Stimulated activated CD8-positive, alpha-beta memory T cell treated with anti-CD3 and anti-CD28 coated beads, Interleukin-15, amount 100 ng/mL, for 24 hours (primary cell): ENCODE measurements at places on chromosomes 7 and 10.

DNA sequence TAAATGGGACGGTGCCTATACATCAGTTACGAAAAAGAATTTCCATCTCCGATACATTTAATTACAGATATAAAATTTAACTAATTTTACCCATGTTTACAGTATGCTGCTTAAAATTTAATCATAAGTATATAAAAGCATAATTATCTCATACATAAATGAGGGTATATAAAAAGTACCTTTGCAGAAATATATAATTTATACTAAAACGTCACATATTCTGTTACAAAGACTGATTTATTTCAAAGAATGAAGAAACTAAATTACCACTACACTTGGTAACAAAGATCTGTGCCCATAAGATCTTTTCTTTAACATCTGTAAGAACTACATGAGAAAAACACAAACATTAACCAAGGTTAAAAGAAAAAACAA, 2.8 kb downstream of the DOCK4 start:
- no peak for DNase-seq

DNA sequence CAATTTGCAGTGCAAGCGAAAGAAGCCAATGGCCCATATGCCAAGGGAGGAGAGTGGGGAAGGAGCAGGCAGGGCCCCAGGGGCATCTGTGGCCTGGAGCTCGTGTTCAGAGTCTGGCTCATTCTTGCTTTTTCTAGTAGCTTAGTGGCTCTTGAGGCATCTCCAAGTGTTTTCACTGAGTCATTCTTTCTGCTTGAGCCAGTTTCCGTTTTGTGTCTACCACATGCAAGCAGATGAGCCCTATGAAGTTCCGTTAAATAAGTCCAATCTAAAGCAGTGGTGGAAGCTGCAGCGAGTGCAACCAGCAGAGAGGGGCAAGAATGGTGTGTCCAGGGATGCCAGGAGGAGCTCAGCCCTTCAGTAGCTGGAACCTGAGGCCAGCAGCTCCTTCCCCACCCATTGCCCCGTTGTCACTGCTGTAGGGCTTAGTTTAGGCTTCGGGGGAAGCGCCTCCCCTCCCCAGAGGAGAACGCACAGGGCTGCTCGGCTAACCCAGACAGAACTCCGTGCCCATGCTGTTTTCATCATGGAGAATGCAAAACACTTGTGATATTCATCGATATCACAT, 57.4 kb upstream of the EBF3 start:
- DNase-seq = no peak

GRCh38 chr7:112079673-112080072, 126.5 kb downstream of the DOCK4 start:
- no peak for DNase-seq

- no peak for DNase-seq
Measured at GRCh38 chr7:30428246-30429155, 50.1 kb downstream of the NOD1 start.

- DNase-seq = no peak
Measured at GRCh38 chr7:15057272-15057671, 154.7 kb upstream of the DGKB start.

DNA sequence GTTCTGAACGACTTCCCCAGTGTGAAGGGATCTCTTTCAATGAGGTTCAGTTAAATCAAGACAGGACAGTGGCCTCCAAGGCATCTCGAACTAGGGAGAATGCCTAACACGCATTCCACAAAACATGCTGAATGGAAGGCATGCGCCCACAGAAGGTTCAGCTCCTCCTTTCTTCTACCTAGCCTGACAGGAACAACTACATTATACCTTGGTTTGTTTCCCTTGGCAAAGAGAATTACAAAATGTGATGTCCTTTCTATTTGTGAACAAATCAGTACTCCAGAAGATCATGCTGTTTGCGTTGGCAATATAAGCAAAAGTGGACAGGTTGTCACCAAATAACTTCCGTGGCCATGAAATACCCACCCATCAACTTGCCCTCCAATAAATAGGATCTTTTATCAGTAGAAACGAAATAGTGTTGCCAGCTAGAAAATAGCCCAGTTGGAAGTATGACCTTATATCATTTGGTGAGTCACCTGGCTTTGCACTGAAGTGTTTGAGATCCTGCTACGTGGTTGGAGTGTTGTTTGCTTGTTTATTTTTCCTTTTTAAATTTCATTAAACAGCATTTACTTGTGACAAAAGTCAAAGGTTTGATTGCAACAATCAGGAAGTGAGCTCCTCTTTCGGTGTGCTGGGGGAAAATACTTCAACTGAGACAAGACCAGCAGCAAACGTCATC, 117.0 kb upstream of the FAM204A start:
- DNase-seq = no peak

DNA sequence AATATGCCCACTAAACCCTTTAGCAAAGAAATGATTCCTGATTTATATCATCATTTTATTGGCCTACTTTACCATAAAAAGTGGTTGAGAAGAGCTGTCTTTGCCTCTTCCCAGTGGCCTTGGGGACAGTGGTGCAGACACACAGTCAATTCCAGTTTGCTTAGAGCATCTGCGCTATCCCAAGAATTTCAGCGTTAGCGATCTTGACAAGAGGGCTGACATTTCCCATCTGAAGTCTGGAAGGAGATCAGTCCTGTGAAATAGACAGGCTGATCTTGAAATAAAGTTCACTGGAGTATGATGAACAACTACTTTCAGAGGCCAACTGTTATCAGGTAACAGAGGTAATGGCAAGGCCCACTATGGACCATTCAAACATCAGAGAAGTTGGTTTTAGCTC, 475.3 kb upstream of the NRP1 start:
- DNase-seq = no peak

- no peak for DNase-seq
Measured at GRCh38 chr10:93806903-93807302, 49.2 kb downstream of the LGI1 start.

DNA sequence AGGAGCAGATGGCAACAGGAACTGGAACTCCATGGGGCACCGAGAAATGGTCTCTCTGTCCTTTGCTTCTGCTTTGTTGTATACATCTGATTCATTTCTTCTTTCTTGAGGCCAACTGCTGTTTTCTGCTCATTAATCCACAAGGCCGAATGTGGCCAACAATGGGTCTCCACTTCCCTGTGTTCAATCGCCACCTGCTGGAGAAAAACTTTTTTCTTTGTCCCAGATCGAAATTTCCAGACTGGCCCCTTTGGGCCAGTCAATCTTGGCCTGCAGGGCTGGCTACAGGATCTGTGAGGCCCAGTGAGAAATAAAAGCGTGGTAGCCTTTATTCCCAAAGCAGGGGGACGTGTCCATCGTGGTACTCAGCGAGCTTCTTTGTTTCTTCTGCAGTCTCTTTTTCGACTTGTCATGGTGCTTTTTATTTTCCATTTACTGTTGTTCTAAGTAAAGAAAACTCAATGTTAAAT, 58.8 kb downstream of the PARP12 start:
- DNase-seq = no peak

DNA sequence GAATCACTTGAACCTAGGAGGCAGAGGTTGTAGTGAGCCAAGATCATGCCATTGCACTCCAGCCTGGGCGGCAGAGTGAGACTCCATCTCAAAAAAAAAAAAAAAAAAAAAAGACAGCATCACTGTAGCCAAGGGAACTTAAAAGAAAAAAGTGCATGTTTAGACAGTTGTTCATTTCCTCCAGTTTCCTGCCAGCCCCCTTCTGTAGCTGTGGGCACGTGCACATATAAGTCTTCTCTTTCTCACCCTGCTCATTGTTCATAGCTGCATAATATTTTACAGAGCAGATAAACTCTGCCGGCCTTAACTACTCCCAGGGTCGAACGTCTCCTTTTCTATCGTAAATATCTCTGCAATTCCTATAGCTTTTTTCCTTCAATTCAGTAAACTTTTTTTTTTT, 132.6 kb downstream of the LHPP start:
- no peak for DNase-seq

DNA sequence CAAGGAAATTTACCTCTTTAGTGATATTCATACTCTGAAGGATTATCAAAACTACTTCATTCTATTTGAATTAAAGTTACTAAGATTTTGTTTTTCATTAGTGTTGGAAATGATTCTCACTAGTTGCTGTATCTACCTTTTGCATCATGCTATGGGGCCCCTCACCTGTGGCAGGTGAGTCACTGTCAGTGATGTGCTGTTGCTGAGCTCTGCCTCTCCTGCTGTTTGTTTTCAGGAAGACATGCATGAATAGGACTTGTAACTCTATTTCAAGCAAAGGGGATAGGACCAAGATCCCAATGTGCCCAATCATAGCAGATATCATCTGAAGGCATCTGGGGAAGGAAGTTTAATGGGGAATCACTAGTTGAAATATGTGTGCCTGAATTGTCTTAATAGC, 57.4 kb upstream of the AGR3 start:
- no peak for DNase-seq

GRCh38 chr10:20975236-20975635, 78.1 kb upstream of the NEBL start:
- DNase-seq = no peak

- no peak for DNase-seq
Measured at GRCh38 chr7:73635428-73636200, 11.3 kb upstream of the MLXIPL start.

DNA sequence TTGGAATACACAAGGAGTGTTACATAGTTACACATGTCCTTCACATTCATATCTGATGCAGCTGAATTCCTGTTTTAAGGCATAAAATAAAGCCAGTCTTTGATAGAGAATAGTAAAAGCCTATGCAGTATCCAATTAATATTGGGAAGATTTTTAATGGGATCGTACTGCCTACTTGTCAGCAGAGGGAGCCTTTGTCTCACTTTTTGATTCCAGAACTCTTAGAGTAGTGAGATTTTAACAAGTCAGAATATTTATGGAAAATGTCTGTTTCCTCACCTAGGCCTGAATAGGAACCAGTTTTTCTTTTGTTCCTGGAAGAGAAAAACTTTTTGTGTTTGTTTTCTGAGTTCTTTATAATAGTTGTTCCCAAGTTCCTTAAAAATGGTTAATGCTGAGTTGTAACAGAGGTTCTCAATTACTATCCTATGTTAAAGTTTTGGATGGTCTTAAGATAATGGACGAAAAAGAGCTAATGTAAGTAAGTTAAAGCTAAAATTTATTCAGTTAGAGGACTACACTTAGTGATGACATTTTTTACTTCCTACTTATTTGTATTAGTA, 114.0 kb downstream of the BBS9 start:
- no peak for DNase-seq

GRCh38 chr7:66930341-66930740, 9.3 kb downstream of the TMEM248 start:
- no peak for DNase-seq

GRCh38 chr10:71713135-71714030, 6.2 kb downstream of the C10orf105 start:
- no peak for DNase-seq

- no peak for DNase-seq
Measured at GRCh38 chr7:64639267-64640001, 26.5 kb upstream of the ZNF107 start.

- no peak for DNase-seq
Measured at GRCh38 chr10:122053314-122053713, 64.4 kb downstream of the TACC2 start.

DNA sequence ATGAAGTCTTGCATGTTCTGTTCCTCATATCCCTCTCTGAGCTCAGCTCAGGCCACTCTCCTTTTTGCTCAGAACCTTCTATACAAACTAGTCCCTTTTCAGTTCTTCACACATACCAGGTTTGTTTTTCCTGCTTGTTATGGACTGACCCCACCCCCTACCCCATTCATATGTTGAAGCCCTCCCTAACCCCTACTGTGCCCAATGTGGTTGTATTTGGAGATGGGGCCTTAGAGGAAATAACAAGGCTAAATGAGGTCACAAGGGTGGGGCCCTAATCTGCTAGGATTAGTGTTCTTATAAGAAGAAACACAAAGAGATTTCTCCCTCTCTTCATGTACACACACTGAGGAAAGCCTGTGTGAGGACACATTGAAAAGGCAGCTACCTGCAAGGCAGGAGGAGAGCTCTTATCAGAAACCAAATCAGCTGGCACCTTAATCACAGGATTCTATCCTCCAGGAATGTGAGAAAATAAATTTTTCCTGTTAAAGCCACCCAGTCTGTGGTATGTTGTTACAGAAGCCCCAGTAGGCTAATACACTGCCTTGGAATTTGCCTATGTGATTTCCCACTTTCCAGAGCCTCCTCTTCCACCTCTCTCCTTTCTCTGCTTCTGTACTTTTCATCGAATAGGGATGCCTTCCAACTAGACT, 67.3 kb upstream of the DNAJB12 start:
- no peak for DNase-seq

DNA sequence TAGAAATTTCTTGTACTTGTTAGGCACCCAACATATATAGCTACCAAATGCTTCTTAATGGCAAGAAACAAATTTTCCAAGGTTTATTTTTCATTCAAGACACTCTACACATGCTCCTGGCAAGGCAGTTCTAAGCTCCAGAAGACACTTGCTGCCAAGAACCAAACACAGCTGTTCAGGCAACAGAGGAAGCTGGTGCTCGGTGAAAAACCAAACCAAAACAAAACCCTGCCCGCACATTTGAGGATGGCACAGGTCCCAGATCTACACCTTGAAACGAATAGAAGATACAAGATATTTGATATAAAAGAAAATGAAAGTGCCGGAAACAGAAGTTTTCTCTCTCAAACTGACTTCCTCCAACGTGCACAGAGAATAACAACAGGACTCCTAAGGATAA, 4.9 kb upstream of the DNTT start:
- DNase-seq = no peak

GRCh38 chr7:80929619-80930018, 10.8 kb upstream of the SEMA3C start:
- DNase-seq = no peak

DNA sequence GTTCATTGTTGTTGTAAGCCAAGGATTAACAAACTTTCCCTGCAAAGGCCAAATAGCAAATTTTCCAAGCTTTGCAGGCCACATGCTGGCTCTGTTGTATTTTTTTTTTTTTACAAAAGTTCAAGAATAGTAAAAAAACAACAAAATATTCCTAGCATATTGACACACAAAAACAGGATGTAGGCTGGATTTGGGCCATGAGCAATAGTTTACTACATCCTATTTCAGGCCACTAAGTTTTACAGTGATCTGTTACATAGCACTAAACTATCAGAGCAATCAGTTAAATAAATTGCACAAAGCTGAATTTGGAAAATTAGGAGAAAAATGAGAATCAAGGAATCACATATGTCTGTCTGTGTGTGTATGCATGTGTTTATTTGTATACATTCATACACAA, 491.8 kb upstream of the GHITM start:
- no peak for DNase-seq

DNA sequence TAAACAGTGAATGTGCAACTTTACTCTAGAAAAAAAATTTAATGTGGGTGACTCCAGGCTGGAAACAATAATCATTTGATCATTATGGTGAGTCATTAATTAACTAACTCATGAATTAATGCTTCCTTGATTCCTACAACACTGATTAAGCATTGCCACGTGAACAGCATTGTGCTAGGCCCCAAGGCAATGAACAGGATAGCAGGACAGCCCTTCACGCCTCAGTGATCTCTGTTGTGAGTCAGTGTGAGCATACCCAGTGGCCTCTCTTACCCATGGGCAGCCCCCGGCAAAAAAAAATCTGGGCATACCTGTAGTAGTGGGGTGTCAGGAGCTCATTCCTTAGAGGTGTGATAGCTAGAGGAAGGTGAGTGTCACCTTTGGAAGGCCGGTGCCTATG, 76.0 kb downstream of the DENND2A start:
- no peak for DNase-seq

- DNase-seq = no peak
Measured at GRCh38 chr10:132539431-132539839, 1.8 kb downstream of the INPP5A start.

- no peak for DNase-seq
Measured at GRCh38 chr10:5628451-5629302, 37.7 kb downstream of the ASB13 start.

GRCh38 chr7:120743128-120743527, 114.8 kb downstream of the TSPAN12 start:
- DNase-seq = no peak
